ENCODE measurements at places on chromosomes 12 and 14.

- DNase-seq = no peak
Observed at GRCh38 chr12:84689638-84690037, 223.0 kb downstream of the SLC6A15 start.

GRCh38 chr12:47236109-47236714 is 156.5 kb upstream of the AMIGO2 start:
- no peak for DNase-seq

DNA sequence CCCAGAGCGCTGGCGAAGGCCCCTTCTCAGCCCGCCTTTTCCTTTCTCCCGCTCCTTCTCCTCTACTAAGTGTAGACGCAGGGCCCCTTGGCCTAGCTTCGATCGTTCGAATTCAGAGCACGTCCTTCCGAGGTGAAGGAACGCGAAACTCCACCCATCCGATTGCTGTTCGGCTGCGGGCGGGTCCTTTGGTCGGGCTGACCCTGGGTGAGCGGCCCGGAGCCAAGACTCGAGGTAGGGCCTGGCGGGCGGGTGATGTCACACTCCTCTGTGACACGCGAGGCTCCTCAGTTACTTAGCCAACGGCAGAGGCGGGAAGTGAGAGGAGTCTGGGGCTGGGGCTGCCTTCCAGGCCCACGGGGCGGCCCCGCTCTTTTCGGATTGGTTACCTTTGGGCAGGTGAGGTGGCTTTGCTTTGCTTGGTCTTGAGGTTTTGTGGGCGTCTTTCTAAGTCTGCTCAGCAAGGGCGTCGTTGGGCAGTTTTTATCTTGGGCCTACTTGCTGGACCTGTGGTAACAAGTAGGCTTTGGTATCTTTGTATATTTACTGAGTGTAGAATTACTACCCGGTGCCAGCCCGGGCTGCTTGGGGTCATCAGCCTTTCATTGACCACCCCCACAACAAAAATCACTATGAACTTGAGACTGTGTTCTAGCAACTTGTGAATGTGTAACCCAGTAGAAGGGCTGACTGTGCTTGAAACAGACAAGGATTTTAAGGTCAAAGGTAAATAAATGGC is 694 bp downstream of the TMBIM6 start:
- DNase-seq = peak; percentile 29

- peak; percentile 35 for DNase-seq
Observed at GRCh38 chr12:122888232-122888752, 7.6 kb downstream of the VPS37B start.

- no peak for DNase-seq
Observed at GRCh38 chr12:71756054-71756690, 1.5 kb downstream of the RAB21 start.

DNA sequence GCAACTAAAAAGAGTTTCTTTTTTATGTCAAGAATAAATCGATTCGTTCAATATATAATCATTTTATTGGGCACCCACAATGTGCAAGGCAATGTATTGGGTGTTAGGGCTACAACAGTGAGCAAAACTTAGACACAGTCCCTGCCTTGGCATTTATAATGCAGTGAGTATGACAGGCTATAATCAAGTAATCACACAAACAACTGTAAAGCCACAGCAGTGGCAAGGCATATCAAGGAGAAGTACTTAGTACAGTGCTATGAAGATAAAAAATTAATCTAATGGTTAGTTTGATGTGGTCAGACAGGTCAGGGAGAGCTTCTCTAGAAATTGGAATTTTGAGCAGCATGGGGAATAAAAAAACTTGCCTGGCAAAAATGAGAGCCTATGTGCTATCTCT is 39.5 kb upstream of the OTOGL start:
- no peak for DNase-seq

DNA sequence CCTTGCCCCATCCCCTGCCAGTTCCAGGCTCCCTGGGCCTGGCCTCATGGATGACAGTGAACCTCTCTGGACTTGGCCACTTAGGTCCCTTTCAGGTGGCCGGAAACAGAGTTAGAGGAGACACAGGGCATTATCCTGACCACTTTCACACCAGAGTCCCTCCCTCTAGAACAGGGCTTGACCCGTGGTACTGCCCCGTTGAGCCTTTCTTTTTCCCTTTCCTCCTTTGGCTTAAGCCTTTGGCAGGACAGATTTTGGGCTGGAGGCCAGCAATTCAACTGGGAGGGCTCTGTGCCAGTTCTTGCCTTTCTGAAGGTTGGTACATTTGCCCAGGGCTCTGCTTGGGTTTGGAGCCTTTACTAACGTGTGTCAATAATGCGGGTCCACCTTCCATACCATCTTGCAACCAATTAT is 22.8 kb downstream of the TPCN1 start:
- no peak for DNase-seq

GRCh38 chr12:54287261-54288157 is 7.0 kb downstream of the HNRNPA1 start:
- DNase-seq = no peak

DNA sequence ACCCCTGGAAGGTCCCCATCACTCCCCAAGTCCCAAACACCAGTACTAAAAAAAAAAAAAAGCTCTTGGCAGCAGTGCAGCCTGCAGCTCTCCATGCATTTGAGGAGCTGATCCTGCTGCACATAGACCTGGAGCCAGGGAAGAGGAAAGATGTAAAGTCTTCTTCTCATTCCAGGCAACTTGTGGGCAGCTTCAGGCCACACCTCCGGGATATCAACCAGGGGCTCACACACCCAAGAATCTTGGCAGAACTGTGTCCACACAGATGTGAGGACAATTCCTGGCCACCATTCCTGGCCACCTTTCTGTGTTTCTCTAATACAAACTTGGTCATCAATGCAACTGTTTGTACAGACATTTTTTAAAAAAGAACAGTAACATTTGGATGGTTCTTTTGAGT is 72.7 kb downstream of the TMEM132C start:
- DNase-seq = no peak

- DNase-seq = no peak
Observed at GRCh38 chr12:50057896-50058670, 687 bp downstream of the ASIC1 start.

DNA sequence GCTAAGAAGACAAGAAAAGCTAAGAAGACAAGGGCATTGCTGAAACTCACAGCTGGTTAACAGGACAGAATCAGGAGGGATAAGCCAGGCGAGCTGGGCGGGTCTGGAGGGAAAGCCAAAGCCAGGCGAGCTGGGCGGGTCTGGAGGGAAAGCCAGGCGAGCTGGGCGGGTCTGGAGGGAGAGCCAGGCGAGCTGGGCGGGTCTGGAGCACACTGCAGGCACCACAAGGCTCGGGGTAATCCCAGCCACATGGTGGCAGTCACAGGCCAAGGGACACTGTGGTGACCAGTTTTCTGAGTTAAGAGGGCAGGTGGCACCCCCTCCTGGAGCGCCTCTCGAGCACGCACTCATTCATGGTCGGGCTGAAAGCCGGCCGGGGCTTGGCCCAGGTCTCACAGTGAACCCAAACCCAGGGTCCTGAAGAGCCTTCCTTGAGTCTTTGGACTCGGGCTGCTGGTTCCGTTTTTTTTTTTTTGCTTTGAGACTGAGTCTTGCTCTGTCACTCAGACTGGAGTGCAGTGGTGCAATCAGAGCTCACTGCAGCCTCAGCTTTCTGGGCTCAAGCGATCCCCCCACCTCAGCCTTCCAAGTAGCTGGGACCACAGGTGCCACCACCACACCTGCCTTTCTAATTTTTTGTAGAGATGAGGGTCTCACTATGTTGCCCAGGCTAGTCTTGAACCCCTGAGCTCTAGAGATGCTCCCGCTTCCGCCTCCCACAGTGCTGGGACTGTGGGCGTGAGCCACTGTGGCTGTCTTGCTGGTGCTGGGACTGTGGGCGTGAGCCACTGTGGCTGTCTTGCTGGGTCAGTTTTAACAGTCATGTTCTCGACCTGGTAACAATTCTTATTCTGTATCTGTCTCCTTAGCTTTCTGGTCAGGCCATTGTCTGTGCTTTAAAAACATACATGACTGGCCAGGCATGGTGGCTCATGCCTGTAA is 40.2 kb downstream of the HSP90AA1 start:
- DNase-seq = peak; percentile 93

DNA sequence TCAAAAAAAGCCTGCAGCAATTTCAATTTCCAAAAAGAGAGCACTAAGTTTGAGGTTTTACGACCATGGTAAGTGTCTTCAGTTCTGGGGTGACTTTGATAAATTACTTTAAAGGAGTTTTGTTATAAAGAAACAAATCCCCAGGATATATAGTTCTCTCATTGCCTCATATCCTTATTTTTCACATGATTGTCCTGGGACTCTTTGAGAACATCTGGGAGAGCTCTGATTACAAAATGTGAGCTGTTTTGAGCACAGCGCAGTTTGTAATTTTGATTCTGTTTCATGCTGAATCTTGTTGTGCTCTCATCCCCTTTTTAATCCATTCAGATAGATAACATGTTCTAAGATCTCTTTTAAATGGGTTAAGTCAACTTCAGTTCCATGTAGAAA is 67.7 kb upstream of the DCN start:
- no peak for DNase-seq

DNA sequence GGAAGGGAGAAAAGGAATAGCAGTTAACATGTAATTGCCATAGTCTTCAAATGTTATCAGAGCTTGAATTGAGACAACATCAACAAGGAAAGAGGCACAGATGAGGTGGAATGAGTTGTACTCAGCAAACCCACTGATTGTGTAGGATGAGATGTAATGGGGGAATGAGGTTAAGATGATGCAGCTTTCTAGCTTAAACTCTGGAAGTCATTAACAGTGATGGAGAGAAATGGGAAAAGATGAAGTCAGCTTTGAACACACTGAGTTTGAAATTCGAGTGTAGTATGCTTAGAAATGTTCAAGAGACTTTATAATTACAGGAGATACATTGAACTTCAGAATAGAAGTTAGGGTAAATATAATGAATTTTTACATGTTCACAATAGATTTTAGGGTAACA is 106.9 kb downstream of the PRKD1 start:
- DNase-seq = no peak

DNA sequence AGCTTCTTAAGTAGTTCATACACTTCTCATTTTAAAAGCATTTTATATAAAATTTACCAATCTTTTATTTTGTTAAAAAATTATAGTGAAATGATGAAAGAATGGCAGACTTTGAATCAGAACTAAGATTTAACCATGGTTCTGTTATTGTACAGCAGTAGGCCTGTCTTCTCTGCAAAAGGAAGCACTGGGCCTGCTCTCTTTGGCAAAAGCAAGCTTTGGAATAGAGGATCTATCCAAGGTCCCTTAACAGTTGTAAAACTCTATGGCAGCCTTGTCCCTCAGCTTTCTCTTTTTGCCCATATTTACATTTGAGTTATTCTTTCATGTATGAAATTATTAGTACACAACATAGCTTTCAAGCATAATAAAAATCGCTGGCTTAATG is 82.8 kb downstream of the PLEKHG7 start:
- no peak for DNase-seq

- DNase-seq = no peak
Observed at GRCh38 chr14:61469781-61470180, 148.4 kb downstream of the PRKCH start.

- DNase-seq = no peak
Observed at GRCh38 chr14:42523666-42524065, 917.0 kb downstream of the LRFN5 start.

GRCh38 chr12:98485792-98486340 is 29.5 kb upstream of the TMPO start:
- DNase-seq = no peak

DNA sequence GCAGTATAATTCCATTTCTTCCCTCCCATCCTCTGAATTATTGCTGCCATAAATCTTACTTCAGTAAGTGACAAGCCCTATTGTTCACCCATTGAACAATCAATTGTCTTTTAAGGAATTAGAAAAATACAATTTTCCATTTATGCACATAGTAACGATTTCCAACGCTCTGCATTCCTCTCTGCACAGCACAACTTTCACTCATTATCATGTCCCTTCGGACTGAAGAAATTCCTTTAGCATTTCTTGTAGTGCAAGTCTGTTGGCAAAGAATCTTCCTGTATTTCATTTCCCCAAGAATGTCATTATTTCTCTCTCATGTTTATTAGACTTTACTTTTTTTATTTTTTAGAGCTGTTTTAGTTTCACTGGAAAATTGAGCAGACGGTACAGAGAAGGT is 252.1 kb upstream of the RTL1 start:
- no peak for DNase-seq

GRCh38 chr14:28758885-28759652 is 7.5 kb upstream of the FOXG1 start:
- DNase-seq = no peak

DNA sequence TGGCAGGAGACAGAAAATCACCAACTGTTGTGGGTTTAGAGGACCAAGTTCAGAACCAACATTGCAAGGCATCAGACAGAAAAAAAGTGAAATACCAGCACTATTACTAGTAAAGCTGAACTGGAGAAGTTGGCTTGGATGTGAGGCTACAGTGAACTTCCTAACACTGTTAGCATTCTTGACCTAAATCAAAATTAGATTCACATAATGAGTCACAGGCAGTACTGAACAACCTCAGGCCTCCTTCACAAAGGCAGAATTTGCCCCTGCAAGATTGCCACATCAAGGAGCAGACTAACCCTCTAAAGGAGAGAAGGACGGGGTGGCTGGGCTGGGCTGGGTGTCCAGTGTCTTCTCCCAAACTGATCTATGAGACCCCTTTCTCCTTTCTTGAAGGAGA is 539.7 kb downstream of the SNAPC1 start:
- no peak for DNase-seq

GRCh38 chr14:95918466-95918865 is 41.8 kb downstream of the TUNAR start:
- no peak for DNase-seq

GRCh38 chr12:94258593-94258992 is 110.2 kb downstream of the PLXNC1 start:
- DNase-seq = no peak

DNA sequence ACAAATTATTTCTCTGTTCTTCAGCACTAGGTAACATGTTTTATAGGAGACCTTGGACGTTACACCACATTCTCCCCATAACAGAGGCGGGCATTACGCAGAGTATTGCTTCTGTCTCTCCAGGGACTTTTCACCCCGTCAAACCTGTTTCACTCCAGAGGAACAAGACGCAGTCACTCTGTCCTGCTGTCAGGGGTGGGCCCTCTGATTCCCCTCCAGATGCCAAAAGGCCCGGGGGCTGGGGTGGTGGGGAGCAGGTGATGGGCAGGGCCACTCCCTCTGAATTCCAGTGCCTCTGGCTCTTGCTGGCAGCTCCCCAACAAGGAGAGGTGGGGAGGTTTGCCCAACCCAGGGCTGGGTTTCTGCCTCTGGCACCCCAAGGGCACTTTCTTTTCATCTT is 71.9 kb downstream of the NTF3 start:
- DNase-seq = no peak

DNA sequence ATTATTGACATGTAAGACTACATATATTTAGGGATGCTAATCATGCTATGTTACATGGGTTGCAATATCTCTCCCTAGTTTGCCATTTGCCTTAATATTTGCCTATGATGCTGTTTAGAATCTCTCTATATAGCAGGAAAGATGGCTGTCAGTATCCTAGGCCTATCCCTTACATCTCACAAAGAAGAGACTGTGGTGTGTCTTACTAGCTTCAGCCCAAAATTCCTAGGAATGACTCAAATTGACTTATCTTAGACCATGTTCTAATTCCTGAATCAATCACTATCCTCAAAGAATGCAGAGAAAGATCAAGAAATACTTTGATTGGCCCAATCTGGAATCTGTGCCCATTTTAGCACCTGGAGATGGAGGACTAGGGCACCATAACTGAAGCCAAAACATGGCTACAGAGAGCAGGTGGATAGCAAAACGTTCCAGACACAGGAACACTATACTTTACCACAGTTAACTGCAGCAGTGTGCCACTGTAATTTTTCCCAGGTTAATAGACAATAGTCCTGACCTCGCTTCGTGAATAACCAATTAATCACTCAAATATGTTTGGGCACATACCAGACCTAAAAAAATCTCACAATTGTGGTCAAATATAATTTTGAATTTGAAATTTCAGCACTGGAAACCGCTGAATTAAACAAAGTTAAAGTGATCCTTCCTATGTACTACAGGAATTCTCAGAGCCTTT is 32.7 kb upstream of the GLIPR1 start:
- no peak for DNase-seq
